Fibroblast of skin of right quadriceps (primary cell): ENCODE measurements at places on chromosomes 5 and 9.
A peak's percentile ranks its signal among the peaks of the same experiment; 100 is the strongest.

DNA sequence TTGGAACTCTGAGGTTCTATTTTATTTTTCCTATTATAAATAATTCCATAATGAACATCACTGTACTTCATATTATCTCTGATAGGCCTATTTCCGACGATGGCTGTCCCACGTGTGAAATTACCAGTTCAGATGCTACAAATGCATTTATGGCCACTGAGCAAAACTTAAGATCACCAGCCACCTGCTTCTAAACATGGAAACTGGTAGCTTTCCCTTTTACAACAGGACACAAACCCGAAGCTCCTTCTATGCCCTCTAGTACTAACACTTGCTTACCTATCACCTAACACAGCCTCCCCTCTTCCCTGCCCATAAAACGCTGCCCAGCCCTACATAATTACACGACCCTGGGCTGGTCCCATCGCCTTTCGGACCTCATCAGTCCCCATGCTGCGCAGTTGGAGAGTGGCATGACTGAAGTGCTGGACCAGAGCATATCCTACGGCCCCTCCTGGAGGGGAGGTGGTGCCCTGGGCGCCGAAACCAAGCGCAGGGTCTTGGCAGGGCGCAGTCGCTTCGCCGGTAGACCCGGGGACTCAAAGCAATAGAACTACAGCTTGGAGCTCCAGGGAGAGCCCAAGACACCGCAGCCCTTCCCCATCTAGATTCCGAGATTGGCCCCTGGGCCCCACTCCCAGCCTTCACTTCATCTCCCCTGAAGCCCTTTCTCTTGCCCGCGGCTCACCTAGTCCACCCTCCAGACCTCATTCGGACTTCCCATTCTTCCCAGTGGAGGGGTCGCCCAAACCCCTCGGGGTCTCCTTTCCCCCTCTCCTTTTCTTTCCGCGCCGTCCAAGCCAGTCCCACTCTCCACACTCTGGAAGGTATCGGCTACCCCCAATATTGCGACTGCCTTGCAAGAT, 1.0 kb upstream of the SAP30L start:
- DNase-seq: no peak

DNA sequence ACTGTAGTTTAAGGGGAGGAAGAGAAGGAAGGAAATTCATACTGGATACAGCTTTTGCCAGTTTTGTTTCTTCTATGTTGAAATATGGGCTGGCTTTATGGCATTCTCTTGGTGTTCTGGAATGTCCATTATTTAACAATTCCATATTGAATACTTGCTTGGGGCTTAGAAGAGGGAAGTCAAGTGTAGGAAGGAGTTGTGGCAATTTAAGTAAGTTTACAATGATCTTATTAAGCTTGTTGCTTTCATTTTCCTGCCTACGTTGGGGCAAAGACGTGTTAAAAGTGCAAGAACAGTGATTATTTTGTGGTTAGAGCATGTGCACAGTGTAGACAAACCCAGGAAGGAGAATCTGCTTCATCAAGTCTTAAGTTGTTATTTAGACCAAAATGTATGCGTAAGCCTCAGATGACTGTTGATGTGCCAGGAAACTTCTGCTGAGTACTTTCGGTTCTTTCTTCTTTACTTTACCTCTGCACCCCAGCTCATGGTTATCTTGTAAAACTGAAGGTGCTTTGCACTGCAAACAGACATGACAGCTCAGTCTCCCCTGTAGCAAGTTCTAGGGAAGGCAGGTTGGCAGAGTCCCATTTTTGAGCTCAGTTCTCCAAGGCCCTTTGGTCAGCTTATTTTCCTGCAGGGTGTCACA, 75.8 kb downstream of the F2RL2 start:
- no peak for DNase-seq

DNA sequence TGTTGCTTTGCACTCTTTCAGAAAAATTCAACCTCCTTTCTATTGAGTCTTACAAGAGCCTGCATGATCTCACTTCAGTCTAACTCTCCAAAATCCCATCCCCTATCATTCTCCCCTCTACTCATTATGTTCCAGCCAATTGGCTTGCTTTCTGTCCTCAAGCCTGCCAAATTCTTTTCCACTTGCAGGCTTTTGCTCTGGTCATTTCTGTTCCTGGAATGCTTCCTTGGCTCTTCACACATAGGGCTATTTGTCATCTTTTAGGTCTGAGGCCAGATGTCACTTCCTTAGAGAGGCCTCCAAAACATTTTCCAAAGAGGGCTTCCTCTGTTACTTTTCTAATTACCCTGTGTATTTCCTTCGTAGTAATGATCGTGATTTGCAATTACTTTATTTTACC, 11.8 kb upstream of the CHD1 start:
- peak; percentile 5 for DNase-seq

DNA sequence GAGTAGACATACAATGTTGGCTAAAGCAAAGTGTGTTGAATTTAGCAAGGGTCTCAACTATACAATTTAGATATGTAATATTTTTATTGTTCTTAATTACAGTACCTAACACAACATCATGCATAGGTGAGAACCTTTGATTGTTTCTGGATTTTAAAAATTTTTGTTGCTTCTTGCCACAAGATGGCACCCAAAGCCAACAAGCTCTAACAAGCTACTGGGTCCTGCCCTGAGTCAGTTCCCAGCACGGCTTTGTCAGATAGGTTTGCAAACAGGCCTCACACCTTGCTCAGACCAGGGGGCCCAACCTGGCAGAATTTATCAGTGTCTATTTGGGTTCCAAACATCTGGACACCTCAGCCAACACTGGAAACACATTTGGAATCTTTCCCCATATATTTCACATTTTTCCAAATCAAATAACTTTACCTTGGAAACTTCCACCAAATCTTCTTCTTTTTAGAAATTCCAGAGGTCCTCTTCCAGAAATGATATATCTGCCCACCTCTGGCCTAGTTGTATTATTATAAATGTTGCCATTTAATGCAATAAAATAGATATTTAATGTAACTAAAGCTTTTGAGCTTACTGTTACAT, 49.5 kb upstream of the EGFLAM start:
- peak; percentile 33 for DNase-seq

- peak; percentile 94 for DNase-seq
These were observed 206.9 kb downstream of the CRB2 start for GRCh38 chr9:123562844-123563346.

DNA sequence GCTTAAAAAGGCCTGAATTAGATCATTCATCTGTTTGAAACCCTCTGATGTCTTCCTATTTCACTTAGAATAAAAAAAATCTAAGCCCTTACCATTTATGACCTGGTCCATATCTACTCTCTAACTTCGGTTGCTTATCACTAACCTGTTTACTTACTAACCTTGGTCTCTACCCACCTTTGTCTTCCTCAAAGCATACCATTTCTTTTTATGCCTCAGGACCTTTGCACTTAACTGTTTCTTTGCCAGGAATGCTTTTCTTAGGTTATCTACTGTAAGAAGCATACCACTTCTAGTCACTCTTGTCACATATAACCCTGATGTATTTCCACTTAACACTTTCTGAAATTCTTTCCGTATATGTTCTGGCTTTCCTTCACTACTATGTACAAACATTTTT, 67.0 kb downstream of the UHRF2 start:
- no peak for DNase-seq

GRCh38 chr5:23084815-23085214, 231.7 kb upstream of the CDH12 start:
- DNase-seq: no peak

DNA sequence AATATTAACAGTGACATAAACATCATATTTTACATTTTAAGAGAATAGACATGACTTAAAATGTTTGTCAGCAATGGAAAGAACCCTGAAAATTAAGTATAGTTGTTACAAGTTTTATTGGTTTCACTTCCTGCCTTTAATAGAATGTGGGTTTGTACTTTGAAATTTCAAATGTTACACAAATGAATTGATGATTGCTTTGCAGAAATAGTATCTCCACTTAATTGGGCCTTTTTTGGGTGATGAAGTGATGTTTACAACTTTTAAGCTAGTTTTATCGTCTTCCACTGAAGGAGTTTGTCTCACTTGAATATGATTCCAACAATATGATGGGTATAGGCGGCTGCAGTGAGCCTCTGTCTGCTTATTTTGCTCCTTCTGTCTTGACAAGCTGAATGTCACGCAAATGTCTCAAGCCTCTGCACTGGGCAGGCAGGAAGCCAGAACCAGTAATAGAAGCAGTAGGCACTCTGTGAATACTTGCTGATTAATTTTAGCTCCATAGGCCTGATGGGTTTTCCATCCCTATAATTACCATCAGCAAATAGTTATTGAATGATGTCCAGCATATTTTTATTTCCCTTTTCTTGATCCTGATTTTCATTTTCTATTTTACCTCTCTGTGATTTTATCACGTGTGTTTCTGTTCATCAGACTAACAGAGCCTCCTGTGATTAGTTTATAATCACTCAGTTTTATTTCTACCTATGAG, 10.6 kb upstream of the NR3C1 start:
- DNase-seq: no peak

DNA sequence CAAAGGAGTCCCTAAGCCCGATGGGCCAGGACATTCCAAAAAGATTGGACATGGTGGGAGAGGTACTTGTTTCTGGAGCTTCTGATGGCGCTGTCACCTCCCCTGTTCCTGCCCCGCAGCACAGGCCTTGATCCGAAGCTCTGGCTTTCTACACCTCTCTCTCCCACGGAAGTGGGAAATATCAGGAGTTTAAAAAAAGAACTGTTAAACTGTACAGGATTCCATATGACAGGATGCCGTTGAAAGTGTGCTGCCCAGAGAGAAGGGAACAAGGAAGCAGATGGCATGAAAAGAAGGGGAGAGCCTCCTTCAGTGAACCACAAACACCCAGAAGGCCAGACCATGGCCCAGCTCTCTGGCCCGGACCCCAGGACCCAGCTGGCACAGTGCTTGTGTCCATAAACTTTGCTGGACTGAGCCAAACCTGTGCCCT, 26.8 kb upstream of the SLC2A8 start:
- DNase-seq: no peak

GRCh38 chr5:118354797-118355196, 633.5 kb downstream of the DTWD2 start:
- peak; percentile 14 for DNase-seq

DNA sequence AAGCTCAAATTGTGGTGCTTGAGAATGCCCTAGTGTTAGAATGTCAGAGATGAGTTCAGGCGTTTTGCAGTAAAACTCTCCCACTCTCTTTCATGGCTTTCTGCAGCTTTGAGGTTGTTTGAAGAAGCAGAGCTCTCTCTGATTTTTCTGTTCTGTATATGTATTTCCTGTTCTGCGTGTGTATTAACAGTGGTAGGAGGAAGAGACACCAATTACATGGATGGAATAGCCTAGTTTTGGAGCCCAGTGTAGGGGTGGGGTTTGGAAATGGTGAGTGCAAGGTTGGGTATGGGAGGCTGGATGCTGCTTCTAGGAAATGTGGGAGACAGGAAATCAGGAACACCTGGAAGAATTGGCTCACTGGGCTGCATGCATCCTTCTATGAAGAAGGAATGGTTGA, 12.4 kb downstream of the LARP1 start:
- DNase-seq: no peak

DNA sequence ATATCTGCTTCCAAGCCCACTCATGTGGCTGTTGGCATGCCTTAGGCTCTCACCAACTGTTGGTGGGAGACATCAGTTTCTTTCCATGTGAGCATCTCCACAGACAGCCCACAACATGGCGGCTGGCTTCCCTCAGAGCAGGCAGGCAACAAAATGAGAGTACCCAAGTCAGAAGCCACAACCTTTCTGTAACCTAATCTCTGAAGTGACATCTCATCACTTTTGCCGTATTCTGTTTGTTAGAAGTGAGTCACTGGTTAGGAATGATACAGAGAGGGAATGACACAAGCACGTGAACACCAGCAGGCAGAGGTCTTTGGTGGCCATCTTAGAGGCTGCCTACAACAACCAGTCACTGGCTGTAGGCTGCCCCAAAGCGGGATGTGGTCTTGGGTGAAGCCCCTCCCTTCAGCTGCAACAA, 88.6 kb upstream of the RASGRF2 start:
- DNase-seq: peak; percentile 47

GRCh38 chr5:121399879-121400278, 451.8 kb upstream of the FTMT start:
- DNase-seq: no peak

GRCh38 chr5:78540335-78541085, 108.1 kb downstream of the LHFPL2 start:
- no peak for DNase-seq

DNA sequence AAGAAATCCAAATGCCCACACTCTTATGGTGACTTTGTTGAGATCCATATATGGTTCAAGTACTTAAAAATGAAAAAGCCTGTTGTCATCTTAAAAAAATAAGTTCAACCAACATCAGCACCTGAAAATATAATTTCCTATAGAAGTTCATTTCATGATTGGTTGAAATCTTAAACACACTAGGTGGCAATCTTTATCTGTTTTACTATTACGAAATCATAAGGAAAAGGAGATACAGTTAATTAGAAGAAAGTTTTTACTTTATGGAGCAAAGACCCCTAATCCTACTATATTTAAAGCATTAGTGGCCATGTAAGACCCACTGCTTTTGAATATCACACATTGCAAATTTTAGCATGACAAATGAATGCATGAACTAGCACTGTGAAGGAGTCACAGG, 616.0 kb downstream of the RAB3C start:
- DNase-seq: no peak

- no peak for DNase-seq
These were observed 248.6 kb upstream of the DAPK1 start for GRCh38 chr9:87249029-87249428.

- no peak for DNase-seq
These were observed 971.5 kb downstream of the EFNA5 start for GRCh38 chr5:106699198-106699597.

DNA sequence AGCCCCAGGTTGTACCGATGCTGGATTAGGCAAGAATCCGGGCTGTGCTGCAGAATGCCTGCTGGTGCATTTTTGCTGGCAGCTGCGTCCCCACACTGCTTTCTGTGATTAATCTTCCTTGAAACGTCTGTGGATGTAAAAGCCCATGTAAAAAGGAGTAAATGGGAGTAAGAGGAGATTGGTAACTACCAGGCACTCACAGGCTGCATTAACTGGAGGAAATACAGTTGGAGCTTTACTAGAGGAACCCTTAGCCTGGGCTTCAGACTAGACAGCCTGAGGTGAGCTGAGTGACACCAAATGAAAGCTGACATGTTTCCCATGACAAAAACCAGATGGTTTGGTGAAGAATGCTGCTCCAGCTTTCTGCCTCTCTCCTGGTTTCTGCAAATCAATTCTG, 190.4 kb upstream of the GAS1 start:
- DNase-seq: no peak

DNA sequence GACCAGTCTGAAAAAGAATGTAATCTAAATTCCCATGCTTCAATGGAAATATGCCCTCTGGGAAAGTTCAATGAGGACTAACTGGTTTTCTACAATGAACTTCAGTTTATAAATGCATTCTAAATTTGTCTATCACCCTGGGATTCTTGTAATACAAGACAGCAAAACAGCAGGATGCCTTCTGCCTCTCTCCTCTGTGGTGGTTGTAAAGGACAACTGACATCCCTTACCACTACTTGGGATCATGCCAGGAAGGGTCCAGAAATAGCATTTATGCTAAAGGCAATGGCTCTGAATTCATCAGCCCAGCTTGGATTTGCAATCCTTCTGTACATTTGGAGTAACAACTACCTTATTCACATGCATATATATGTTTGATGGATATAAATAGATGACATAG, 97.3 kb upstream of the ADAMTS16 start:
- DNase-seq: no peak
